Esophagus muscularis mucosa (tissue), 4 donors: ENCODE measurements at places on chromosomes 3 and 15.

GRCh38 chr15:41048397-41048796 is 67.7 kb downstream of the INO80 start:
- DNase-seq, result no peak

- DNase-seq, result no peak
Measured at GRCh38 chr3:82129221-82129801, 367.9 kb upstream of the GBE1 start.

DNA sequence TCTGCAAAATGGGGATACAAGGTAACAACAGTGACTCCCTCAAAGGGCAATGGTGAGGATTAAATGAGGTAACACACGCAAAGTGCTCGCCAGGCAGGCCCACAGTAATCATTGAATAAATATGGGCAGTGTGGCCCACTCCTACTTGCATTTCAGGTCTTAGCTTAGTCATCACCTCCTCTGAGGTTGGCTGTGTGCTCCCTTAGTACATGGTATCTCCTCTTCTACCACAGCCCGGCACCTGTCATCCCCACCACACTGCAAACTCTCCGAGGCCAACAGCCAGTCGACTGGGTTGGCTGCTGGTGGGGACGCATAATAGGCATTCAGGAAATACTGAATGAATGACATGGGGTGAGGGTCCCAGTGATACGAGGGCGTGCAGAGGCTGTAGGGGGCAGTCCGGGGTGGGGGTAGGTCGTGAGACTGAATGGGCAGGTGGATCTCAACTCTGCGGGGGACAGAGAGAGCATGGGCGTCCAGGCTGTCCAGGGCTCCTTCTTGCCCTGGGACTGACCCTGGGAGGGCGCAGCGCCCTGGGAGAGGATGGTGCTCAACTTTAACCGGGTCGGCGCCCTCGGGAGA is 375 bp upstream of the MYZAP start:
- no peak for DNase-seq

DNA sequence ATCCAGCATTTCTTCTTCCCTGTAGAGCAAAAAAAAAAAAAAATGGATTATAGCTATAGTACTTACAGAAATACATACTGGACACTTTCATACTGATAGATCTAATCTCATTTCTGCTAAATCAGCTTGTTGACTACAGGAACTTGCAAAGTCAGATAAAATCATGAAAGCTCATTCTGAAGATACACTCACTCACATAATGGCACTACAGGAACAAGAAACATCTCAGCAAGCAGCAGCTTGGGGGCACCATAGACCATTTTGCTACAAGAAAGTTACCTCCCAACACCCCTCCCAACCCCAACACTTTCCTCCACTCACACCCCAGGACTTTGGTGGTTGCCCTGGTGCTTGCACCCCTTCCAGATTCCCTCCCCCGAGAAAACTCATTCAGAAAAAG is 4.6 kb downstream of the MYH15 start:
- no peak for DNase-seq

GRCh38 chr15:76366714-76367113 is 30.1 kb downstream of the ISL2 start:
- no peak for DNase-seq

GRCh38 chr3:98008855-98009254 is 26.3 kb downstream of the GABRR3 start:
- no peak for DNase-seq

GRCh38 chr3:159234306-159234705 is 432.5 kb downstream of the MFSD1 start:
- no peak for DNase-seq

DNA sequence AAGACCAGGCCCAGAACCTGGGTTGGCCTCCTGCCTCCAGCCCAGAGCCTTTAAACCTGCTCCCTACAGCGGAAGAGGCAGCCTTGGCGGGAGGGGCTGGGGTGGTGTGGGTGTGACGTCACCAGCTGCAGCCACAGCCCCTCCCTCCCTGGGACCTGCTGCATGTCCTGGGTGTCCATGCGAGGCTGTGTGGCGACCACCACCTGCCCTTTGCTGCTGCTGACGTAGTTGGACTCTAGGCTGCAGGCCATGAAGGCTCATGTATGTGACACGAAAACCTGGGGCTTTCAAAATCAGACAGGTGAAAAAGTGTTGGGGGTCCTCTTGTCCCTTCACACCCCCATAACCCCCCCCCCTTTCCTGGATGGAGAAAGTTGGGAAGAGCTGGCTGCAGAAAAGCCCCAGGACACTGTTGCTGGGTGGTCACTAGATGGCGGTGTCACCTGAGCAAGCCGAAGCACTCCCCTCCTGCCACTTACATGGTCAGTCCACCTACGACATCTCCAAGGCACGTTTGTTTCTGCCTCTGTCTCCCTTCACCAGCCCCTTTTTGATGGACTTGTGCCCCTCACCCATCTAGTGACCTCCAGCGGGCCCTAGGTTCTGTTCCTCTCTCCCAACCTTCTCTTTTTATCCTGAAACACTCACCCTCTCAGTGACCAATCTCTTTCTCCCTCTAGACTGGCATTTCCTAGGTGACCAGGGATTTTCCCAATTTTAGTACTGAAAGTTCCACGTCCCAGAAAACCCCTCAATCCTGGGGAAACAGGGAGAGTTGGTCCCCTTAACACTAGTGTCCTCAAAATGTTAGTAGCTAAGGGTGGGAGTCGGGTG is 35.2 kb downstream of the SLC6A20 start:
- DNase-seq, result no peak

- DNase-seq, result no peak
Measured at GRCh38 chr3:108509263-108509662, 1.1 kb downstream of the MYH15 start.

- DNase-seq, result no peak
Measured at GRCh38 chr15:70160803-70161565, 63.3 kb upstream of the TLE3 start.

DNA sequence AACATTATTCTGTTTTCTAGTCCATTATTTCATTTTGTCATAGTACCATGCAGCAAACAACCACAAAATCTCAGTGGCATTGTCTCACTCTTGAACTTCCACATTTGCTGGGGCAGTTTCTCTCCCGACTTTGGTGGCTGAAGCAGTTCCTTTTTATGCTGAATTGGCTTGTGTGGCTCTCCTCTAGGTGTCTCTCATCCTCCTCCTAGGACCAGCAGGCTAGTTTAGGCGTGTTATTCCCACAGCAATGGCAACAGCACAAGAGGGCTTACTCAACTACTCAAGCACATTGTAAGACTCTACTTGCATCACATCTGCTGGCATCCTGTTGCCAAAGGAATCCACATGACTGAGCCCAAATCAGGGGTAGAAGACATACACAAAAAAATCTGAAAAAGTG is 201.8 kb upstream of the KCNH8 start:
- no peak for DNase-seq

DNA sequence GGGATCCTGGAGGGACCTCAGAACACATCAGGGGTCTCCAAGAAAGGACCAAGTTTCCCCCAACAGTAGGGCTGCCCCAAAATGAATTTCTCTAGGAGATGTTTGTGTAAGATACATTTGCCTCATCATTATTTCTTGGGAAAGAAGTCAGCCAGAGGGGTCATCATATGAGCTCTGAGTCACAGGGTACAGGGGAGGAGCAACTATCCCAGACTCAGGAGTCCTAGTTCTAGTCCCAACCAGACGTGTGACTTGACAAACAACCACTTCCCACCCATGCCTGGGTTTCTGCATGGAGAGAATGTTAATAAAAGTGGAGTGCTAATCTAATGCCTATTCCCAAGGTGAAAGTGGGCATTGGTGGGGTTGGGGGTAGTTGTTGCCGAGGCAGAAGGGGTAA is 144.1 kb downstream of the ALDH1A2 start:
- DNase-seq, result no peak

GRCh38 chr3:32780735-32781210 is 37.0 kb upstream of the TRIM71 start:
- DNase-seq, result no peak

DNA sequence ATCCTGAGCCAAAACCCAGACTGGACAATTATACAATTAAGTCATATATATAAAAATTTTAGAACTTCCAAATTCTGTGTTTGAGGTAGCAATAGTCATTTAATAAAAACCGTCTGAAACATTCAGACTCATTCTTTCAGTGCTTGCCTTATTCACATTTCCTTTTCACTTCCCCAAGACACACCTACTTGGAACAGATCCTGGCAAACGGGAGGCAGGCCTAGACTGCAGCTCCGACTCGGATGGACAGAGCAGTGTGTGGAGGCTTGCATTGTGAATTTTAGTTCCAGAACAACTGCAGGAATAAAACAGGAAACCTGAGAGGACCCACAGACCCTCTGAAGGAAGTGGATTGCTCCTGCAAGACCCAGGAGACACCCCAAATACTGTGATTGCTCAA is 341.4 kb downstream of the CNTN3 start:
- DNase-seq, result no peak

DNA sequence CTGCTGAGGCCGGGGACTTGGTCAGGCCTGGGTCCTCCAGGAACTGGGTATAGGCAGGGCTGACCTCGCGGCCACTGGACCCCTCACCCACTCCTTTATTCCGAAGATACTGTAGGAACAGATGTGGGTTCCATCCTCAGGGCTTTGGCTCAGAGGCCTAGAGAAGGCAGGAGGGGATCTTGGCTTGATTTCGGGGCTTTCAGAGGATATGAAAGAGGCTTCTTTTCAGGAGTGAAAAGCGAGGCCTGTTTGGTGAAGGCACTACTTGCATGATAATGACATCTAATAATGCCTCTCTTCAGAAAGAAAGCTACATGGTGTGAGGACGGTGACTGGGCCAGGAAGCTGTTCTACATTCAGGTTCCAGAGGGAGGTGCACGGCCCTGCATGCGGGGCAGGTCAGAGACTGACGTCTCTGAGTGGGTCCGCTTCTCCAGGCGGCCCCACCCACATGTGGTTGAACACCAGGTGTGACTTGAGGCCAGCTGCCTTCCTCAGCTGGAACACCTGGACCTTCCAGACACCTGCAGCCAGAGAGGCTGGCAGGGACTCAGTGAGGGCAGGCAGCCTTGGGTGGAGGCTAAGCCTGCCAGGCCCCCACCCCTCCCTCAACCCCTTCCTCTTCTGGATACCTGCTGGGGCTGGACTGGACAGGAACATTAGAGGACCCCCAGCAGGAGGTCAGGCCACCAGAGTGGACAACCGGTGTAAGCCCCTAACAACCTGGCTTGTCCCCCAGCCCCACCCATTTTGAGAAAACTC is 31.1 kb upstream of the HHATL start:
- no peak for DNase-seq

DNA sequence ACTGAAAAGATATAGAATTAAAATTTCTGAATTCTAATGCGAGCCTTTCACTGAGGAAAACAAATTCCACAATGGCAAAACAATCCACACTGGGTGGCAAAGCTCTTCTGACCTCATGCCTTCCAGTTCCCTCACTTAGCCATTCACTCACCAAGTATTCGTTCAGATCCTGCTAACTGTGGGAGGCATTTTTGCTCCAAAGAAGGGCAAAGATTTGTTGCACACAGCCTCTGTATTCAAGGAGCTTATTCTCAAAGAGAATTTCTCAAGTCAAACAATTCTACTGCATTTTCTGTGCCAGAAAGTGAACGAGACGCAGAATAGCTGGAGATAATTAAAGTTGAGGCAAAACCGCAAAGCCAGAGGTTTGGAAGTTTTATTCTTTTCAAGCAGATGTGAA is 77.3 kb downstream of the CPNE4 start:
- no peak for DNase-seq

DNA sequence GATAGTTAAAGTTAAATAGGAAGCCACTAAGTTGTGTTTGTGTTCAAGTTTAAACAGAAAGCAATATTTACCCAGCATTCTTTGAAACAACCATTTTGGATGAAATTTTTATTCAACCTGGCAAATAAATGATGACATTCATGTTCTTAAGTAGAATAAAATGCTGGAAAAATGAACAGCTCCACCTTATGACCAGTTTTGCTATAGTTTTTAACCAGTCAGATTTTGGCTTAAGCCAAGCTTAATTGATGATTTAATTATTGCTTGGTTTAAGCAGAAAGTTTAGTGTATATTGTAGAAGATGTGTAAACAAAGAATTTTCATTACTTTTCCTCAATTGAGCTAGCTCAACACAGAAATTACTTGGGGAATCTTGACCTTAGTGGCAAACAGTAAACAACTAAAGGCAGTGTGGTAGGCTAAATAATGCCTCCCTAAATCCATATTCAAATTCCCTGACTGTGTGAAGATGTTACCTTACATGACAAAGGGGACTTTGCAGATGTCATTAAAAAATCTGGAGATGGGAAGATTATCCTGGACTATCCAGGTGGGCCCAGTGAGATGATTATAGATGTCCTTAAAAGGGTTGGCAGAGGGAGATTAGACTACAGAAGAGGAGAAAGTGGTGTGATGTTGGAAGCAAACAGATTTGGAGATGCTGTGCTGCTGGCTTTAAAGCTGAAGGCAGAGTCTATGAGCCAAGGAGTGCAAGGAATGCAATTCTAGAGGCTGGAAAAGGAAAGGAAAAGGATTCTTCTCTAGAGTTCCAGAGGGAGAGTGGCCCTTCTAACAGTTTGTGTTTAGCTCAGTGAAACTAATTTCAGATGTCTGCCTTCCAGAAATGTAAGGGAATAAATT is 448.6 kb upstream of the GOLIM4 start:
- no peak for DNase-seq

DNA sequence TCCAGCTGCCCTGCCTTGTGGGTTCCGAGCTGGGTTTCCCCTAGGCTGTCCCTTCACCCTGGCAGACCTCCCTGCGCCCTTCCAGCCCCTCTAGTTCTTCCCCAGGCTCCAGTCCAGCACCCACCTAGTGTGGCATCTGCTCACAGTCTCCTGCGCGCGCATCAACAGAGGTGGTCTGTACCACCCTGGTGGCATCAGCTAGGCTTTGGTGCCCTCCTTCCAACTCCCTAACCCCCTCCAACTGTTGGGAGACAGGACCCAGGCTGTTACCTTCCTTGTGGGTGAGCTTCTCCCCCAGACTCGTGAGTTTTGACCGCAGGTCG is 8.0 kb downstream of the CALML4 start:
- DNase-seq, result no peak

- no peak for DNase-seq
Measured at GRCh38 chr3:123638936-123639689, 54.3 kb upstream of the HACD2 start.

DNA sequence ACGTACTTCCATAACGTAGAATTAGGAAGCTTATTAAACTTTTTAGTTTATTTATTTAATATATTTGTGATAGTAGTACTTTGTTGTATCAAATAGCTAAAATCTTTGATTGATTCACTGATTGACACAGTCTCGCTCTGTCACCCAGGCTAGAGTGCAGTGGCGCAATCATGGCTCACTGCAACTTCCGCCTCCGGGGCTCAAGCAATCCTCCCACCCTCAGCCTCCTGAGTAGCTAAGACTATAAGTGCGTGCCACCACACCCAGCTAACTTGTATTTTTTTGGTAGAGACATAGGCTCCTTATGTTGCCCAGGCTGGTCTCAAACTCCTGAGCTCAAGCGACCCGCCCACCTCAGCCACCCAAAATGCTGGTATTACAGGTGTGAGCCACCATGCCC is 5.7 kb downstream of the APH1B start:
- no peak for DNase-seq

- no peak for DNase-seq
Measured at GRCh38 chr15:73026511-73027054, 25.7 kb upstream of the NEO1 start.

GRCh38 chr3:71447197-71447596 is 136.3 kb downstream of the FOXP1 start:
- no peak for DNase-seq
